H1 (cell line): ENCODE measurements at places on chromosomes 13 and 19. TPM values are rescaled to one million over a fixed set of nuclear protein-coding genes. Genes with fewer than 3 reads are reported as not detected.

Gene CGB8
- polyA plus RNA-seq, result 0.09 and 0.22 TPM in 2 replicates

Gene TUBA3C
- not detected in 2 replicates for polyA plus RNA-seq

Gene EFNB2
- polyA plus RNA-seq, result 7.5 and 8.2 TPM in 2 replicates

Gene SMIM24
- 4.5 and 7.4 TPM in 2 replicates for polyA plus RNA-seq

Gene ZNF77
- 2.3 and 2.9 TPM in 2 replicates for polyA plus RNA-seq

Gene EBI3
- polyA plus RNA-seq, result 5.2 and 8.4 TPM in 2 replicates

Gene ZNF729
- polyA plus RNA-seq, result not detected in 2 replicates

Gene GSK3A
- polyA plus RNA-seq, result 84.0 and 89.0 TPM in 2 replicates

Gene GFY
- 0.68 and 1.2 TPM in 2 replicates for polyA plus RNA-seq

Gene FXYD3
- 0.09 and 0.33 TPM in 2 replicates for polyA plus RNA-seq

Gene DOCK6
- polyA plus RNA-seq, result 25.5 and 48.4 TPM in 2 replicates

Gene VMAC
- 2.2 and 3.9 TPM in 2 replicates for polyA plus RNA-seq

Gene CEACAM6
- polyA plus RNA-seq, result not detected in 2 replicates

Gene RYR1
- polyA plus RNA-seq, result 5.8 and 12.3 TPM in 2 replicates

Gene FCER2
- polyA plus RNA-seq, result 0.67 TPM in 2 replicates

Gene CLEC17A
- polyA plus RNA-seq, result not detected in 2 replicates

Gene PLK5
- 0.45 and 0.82 TPM in 2 replicates for polyA plus RNA-seq

Gene C2CD4C
- polyA plus RNA-seq, result 3.8 and 7.8 TPM in 2 replicates

Gene EBPL
- polyA plus RNA-seq, result 136 and 204 TPM in 2 replicates

Gene CEACAM21
- 0.06 TPM in 1 of 2 replicates, not detected in the other for polyA plus RNA-seq

Gene ATP4B
- polyA plus RNA-seq, result 0.05 TPM in 1 of 2 replicates, not detected in the other

Gene ZNF628
- polyA plus RNA-seq, result 1.7 and 4.5 TPM in 2 replicates

Gene CGB2
- polyA plus RNA-seq, result 3.2 and 3.9 TPM in 2 replicates

Gene F10
- 3.5 and 4.2 TPM in 2 replicates for polyA plus RNA-seq

Gene CASP14
- polyA plus RNA-seq, result not detected in 2 replicates

Gene CD22
- 0.06 and 0.42 TPM in 2 replicates for polyA plus RNA-seq

Gene KIR2DL1
- not detected in 2 replicates for polyA plus RNA-seq

Gene SHISA2
- 8.6 and 10.2 TPM in 2 replicates for polyA plus RNA-seq
